Activated B cell treated with CpG ODN at 0.5 μM for 24 hours (primary cell): ENCODE measurements at places on chromosomes 3 and 15.

- DNase-seq: no peak
These were observed 3.6 kb downstream of the ZNF385D start for GRCh38 chr3:21747376-21747775.

- no peak for DNase-seq
These were observed 96.3 kb downstream of the STT3B start for GRCh38 chr3:31629054-31629453.

DNA sequence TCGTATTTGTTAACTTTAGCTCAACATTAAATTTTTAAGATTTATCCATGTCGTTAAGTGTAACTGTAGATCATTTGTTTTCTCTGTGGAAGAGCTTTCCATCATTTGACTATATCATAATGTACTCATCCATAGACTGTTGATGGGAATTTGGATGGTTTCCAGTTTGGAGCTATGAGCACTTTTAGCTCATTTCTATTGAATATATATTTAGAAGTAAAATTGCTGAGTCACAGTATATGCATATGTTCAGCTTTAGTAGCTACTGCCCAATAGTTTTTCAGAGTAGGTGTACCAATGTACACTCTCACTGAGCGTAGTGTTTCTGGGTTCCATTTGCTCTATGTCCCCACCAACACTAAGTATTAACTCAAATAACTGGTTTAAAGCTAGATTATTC lies 263.0 kb downstream of the ULK4 start:
- DNase-seq: no peak

DNA sequence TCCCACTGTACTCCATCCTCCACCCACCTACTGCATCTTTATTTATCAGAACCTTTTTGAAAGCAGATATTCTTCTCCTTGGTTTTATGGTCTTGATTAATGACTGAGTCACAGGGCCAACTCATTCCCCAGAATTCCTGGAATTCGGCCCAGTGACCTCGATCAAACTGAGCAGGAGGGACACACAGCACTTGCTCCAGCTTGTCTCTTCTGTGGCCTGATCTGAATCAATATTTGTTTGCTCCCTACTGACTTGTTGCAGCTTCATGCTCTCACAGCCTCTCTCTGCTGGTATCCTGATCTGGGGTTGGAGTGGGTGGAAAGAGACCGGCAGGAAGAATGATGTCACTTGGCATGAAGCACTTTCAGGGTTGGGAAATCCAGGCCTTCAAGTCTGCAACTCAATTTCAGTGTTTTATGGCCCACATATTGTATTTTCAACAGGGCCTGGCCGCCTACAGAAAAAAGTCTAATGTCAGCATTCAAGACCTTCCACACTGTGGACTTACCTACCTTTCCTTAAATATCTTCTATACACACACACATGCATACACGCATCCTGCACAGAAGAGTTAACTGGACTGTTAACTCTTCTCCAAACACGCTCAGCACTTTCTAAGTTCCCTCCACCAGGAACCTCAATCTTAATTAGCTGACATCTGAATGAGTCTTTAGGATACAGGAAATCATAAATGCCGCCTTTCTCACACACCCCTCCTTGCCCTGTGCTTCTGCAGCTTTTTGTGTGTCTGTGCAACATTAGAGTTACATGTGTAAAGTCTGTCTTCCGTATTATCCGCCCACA lies 4.6 kb downstream of the ANXA2 start:
- DNase-seq: no peak
